ENCODE measurements at places on chromosomes 2 and 18.

DNA sequence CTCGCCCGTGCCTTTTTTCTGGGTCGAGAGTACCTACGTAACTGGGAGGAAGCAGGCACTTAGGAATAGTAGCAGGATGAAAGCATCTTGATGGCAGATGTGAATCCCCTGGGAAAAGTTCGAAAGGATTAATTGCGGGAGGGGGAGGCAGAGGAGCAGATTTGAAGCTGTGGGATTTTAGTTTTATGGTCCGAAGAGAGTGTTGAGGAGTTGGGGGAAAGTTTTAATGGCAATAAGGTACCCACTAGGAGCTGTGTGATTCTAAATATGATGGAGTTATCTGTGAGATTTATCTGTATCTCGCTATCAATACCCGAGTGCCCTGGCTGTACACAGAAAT lies 1.1 kb downstream of the AGFG1 start:
- DNase-seq: no peak

DNA sequence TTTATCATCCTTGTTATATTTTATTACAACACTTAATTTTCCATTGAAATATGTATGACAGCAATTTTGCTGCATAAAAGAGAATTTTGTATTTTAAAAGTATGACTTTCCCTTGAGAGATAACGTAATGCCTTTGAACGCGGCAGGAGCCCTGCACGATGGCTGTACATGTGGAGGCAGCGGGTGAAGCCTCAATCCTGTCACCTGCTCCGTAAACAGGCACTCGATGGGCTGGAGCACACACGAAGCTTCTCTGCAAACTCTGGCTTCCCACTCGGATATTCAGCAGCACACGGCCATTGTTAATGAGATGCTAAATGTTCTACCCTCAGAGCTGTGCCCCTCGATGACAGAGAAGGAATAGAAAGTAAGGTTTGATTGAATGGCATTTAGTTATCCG lies 184.4 kb downstream of the RTP5 start:
- no peak for DNase-seq

DNA sequence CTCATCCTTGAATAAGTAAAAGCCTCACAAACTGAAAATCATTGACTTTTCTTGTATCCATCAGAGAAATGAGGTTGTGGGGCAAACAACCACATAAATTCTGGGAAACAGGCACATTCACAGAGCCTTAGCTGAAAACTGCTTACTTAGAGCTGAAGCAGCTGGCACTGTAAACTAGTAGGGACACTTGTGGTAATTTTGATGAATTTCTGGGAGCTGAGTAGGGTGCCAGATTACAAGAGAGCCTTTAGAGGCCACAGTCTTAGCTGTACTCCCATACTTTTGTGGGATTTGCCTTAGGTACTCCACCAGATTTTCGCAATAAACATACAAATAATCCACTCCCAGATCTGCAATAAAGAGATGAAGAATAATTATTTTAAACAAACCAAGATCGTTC lies 315.2 kb downstream of the TMX3 start:
- no peak for DNase-seq

DNA sequence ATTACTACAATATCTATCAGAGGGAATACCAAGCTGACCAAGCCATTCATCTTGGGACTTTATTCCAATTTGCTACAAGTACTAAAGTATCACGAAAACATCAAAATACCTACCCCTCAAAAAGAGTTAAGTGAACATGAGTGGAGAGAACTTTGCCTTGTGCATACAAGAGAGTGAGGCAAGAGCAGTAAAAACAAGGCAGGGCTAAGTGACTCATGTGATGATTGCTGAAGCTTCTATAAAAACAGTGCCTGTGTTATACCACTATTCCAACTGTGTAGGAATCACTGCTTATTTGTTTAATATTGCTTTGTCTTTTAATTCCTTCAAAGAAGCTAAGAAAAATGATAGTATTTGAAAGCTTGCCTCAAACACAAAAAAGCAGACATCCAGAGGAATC lies 61.2 kb downstream of the FARSB start:
- DNase-seq: no peak

DNA sequence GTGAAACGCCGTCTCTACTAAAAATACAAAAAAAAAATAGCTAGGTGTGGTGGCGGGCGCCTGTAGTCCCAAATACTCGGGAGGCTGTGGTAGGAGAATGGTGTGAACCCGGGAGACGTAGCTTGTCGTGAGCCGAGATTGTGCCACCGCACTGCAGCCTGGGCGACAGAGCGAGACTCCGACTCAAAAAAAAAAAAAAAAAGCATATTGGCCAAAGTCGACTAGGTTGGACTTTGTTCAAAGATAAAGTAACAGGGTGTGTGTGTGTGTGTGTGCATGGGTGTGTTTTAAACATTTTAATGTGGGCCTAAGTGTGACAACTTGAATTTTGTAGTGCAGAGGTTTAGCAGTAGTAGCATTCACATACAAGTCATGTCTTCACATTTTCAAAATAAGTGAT lies 11.7 kb downstream of the GEMIN6 start:
- DNase-seq: no peak

- no peak for DNase-seq
Measured at GRCh38 chr18:45666006-45666405, 50.7 kb downstream of the SLC14A2 start.

DNA sequence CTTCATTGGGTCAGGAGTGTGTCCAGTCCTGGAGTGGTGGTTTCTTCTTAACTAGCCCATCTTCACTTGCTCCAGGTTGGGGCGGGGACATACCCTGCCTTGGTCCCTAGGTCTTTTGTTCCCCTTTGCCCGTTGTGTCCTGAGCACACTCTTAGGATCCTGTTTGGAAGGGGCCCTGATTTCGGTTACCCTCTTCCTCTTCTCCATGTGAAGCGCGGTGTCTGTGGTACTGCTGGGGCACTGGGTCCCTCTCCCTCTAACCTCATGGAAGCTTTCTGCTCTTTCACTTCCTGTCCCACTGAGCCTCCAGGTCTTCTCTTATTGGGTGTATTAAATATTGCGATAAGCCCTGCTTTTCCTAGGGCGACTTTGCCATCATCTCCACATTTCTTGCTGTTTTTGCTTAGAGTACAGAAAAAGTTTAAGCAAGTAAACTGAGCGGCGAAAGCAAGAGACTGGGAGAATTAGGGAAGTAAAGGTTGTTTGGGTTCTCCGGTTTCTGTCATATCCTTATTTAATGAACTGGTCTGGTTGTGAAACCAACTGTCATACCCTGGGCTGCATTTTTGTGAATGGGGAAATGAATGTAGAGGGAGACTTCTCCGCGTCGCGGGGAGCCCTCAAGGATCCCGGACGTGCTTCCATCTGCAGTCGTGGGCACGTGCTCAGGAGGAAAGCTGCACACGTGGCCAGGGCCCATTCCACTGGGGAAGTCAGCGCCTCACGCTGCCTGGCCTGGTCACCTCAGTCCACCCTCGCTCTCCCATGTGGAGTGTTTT lies 73.8 kb upstream of the B3GNT7 start:
- DNase-seq: no peak

- DNase-seq: no peak
Measured at GRCh38 chr2:223877721-223878410, 40.5 kb upstream of the AP1S3 start.

- peak; percentile 62 for DNase-seq
Measured at GRCh38 chr2:233831011-233831721, 23.2 kb downstream of the HJURP start.

DNA sequence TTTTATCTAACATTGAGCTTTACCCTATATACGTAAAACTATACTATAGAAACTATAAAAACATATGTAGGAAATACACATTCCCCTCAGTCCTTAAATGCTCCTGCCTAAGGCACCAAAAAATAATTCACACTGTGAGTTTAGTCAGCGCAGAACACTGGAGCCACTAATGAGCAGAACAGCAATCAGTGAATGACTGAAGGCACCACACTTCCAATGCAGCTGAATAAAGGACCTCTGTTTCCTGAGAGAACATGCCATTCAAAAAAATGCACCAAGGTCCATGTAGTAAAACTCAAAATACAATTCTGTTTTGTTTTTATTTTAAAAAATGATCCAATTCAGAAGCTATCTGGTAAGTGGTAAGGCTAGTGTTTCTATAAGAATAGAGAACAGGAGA lies 1280.6 kb upstream of the NRXN1 start:
- DNase-seq: no peak

DNA sequence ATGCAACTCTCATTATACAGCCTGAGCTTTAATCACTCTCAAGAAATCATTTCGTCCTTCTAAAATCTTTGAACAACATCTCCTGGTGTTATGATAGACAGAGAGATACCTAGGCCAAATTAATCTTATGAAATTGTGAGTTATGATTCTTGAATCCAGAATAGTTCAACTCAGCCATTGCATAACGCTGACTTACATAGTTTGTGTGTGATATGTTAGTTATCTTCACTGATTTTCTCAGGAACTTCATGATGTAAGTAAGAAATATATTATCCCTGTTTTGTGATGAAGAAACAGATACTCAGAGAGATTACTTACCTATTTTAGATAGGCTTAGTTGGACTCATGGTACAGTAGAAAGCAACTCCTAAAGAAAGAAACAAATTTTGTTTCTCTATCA lies 684.4 kb downstream of the ZEB2 start:
- DNase-seq: no peak

DNA sequence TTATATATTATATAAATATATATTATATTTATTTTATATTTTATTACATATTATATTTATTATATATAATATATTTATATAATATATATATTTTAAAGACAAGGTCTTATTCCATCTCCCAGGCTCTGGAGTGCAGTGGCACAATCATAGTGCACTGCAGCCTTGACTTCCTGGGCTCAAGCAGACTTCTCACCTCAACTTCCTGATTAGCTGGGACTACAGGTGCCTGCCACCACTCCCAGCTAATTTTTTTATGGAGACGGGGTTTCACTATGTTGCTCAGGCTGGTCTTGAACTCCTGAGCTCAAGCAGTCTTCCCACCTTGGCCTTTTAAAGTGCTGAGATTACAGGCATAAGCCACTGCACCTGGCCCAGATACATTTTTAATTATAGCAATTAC lies 110.0 kb downstream of the PHLPP1 start:
- DNase-seq: no peak

- DNase-seq: no peak
Measured at GRCh38 chr18:71831039-71831438, 713.1 kb downstream of the CBLN2 start.

DNA sequence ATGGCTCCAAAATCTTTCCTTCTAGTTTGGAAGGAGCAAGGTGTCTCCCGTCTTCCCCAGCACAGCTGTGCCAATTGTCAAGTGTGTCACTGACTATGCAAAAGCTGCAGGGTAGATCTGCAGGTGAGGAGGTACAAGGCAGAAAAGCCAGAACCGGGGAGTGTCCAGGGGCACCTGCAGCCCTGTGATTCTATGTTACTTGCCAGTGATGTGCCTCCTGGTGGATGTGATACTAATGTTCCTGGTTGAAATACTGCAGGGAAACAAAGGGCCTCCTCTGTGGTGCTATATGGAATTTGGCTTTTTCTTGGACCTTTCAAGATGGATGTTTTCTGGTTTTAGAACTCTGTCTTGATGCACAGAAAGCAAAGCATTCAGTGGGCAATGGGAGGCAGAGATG lies 80.3 kb downstream of the ST6GAL2 start:
- DNase-seq: no peak

- DNase-seq: no peak
Measured at GRCh38 chr2:149064856-149065630, 26.5 kb downstream of the LYPD6B start.

GRCh38 chr2:233707940-233708644 lies 4.6 kb upstream of the UGT1A5 start:
- no peak for DNase-seq
